ENCODE measurements at places on chromosomes 16 and 17.

- DNase-seq = no peak
Measured at GRCh38 chr16:27475561-27475960, 73.6 kb downstream of the IL21R start.

DNA sequence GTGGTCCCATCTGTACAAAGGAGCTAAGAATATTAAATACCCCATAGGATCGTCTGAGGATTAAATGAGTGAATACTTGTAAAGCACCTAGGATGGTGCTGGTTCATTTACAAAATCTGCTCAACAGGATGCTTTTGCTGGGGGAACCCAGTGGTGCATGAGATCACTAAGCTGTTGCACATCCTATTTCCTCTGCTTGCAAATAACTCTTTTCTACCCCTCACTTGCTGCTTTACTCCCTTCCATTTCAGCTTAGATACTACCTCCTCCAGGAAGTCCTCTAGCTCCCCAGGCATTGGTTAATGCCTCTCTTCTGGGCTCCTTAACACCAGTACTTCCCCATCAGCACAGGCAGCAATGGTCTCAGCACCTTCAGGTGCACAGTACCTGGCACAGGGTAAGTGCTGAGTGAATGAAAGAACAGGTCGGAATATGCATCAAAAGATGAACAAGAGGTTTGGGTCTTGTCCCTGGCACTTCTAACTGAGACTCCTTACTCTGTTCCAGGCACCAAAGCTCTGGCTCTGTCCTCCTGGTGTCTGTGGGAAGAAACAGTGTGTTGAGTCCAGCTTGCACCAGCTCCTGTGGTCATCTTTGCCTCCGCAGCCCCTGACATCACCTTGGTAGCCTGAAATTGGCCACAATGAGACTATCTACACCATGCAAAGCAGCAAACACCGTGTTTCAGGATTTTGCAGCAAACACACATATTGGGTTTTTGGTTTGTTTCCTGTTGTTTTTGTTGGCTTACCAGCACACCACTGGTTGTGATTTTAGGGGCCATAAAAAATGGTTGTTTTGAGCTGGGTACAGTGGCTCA is 24.1 kb upstream of the IL21R start:
- no peak for DNase-seq

GRCh38 chr16:51615141-51615540 is 464.1 kb upstream of the SALL1 start:
- DNase-seq = no peak

DNA sequence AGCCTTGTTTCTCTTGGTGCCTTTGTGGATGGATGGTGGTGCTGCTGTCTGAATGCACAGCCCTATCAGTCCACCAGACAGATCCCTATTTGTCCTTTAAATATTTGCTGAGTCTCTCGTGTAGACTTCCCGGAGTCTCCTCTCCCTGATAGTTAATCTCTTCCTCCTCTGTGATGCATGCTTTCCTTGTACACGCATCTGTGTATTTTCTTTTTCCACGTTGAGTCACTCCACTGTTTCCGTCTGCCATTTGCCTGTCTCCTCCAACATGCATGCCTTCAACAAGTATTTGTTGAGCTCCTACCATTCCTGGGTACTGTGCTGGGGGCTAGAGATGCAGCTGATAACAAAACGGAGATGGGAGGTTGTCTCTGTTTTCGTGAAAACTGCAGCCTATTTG is 282.6 kb downstream of the HAPSTR1 start:
- DNase-seq = no peak

DNA sequence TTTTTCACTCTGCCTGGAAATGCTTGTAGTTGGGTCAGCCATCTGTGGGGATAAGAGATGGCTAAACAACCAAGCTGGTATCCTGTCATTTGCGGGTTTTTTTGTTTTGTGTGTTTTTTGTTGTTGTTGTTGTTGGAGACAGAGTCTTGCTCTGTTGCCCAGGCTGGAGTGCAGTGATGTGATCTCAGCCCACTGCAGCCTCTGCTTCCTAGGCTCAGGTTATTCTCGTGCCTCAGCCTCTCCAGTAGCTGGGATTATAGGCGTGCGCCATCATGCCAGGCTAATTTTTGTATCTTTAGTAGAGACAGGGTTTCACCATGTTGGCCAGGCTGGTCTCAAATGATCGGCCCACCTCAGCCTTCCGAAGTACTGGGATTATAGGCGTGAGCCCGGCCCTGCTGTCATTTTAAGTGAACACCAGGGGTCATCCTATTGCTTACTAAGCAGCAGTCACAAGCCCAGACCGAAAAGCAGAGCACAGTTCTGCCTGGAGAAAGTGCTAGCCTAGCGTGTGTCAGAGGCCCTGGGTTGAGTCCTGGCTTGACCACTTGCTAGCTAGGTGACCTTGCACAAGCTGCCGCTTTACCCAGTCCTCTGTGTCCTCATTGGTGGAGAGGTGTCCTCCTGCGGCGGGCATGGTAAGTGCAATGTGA is 4.6 kb downstream of the SMCR8 start:
- no peak for DNase-seq

- no peak for DNase-seq
Measured at GRCh38 chr16:89309438-89310122, 92.1 kb downstream of the ZNF778 start.

DNA sequence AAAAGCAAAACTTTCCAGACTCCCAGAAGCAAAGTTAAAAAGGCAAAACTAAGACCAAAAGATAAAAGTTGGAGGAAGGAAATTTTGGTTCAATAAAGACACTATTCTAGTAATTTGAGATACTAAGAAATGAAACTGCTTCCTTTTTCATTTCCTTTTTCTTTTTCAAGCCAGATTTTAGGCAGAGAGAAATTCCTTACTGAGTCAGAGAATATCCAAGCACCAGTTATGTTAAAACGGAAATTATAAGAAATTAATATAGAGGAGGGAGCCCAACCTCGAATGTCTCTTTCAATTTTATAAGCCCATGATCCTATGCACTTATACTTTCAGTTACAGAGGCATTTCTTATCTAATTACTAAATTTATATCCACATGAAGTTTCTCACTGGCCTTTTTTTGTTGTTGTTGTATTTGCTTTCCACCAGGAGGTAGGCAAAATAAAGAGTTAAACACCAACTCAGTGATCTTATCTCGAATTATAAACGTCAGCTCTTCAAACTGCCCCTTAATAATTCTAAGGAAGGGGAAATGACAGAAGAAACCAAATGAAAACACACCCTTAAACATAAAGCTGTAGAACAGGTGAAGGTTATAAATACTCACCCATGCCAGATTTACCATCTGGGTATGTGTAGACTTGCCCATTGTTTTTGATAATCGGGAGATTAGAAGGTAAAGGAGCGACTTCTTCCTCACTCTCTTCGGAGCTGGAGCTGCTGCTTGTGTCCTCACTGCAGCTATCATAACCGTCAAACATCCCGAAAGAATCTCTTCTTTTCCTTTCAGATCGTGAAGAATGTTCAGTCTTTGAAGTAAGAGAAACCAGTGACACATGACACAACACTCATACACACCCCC is 35.2 kb downstream of the MBTD1 start:
- no peak for DNase-seq

GRCh38 chr17:76995387-76996105 is 127.3 kb downstream of the MGAT5B start:
- DNase-seq = no peak

- no peak for DNase-seq
Measured at GRCh38 chr16:21646721-21647561, 5.5 kb downstream of the IGSF6 start.

DNA sequence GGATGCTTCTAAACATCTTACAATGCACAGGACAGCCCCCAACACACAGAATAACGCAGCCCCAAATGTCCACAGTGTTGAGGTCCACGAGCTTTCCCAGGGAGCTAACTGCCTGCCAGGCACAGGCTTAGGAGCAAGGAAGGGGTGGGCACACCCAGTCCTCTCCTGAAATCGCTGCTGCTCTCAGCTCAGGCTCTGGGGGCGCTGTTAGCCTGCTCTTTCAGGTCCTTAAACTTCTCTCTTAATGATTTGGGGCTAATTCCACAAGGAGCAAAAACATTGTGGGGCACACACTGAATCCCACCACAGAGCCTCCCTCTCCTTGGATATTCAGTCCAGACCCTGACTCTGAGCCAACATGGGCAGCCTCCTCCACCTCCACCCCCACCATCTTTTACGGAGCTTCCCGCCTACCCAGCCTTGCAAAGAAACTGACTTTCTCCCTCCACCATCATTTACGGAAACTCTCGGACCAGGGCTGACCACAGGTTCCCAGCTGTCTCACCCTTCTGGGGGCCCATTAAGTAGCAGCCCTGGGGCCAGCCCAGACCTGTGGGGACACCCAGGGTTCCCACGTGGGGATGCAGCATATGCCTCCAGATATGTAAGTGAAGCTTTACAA is 1.1 kb downstream of the CD300H start:
- no peak for DNase-seq
